Adrenal gland (tissue), 19 donors: ENCODE measurements at places on chromosomes 3 and 15. TPM values are rescaled to one million over a fixed set of nuclear protein-coding genes. Genes with fewer than 3 reads are reported as not detected.
A peak's percentile ranks its signal among the peaks of the same experiment; 100 is the strongest.

DNA sequence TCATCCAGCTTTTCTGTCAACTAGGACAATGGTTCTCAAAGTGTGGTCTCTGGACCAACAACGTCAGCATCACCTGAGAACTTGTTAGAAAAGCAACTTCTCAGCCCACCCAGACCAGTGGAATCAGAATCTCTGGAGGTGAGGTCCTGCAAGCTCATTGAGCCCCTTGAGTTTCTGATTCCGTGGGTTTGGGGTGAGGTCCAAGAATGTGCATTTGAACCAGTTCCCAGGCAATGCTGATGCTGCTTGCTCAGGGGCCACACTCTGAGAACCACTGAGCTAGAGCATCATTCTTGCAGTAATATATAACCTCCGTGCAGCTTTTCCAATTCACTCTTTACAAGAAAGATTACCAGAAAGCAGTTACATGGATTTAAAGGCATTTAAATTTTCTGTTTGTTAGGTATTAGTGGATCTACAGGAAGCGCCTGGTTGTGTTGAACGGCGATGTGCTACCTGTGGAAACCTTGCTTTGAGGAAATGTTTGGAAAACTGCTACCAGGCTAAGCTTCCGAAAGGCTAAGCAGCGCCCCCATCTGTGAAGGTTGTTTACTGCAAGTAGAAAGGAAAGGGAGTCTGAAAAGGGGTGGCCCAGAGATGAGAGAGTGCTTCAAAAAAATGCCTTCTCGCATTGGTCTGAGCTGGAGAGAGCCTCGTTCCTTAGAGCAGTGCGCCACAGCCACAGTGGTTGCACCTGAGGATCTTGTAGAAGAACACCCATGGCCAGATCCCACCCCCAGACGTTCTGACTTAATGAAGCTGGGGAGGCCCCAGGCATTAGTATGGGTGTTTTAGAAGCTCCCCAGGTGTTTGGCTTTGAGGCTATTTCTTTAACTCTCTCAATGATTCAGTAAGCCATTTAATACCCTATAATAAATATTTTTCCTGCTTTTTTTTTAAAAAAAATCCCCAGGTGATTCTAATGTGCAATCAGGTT lies 50.0 kb downstream of the RLBP1 start:
- no peak overlapping the region for H3K4me3 ChIP-seq
- DNase-seq = peak; percentile 66
- peaks cover 7% of the 10 kb centered on the region for H3K36me3 ChIP-seq
- peaks cover 14% of the 10 kb centered on the region for H3K4me1 ChIP-seq
- H3K27ac ChIP-seq = no peak overlapping the region

DNA sequence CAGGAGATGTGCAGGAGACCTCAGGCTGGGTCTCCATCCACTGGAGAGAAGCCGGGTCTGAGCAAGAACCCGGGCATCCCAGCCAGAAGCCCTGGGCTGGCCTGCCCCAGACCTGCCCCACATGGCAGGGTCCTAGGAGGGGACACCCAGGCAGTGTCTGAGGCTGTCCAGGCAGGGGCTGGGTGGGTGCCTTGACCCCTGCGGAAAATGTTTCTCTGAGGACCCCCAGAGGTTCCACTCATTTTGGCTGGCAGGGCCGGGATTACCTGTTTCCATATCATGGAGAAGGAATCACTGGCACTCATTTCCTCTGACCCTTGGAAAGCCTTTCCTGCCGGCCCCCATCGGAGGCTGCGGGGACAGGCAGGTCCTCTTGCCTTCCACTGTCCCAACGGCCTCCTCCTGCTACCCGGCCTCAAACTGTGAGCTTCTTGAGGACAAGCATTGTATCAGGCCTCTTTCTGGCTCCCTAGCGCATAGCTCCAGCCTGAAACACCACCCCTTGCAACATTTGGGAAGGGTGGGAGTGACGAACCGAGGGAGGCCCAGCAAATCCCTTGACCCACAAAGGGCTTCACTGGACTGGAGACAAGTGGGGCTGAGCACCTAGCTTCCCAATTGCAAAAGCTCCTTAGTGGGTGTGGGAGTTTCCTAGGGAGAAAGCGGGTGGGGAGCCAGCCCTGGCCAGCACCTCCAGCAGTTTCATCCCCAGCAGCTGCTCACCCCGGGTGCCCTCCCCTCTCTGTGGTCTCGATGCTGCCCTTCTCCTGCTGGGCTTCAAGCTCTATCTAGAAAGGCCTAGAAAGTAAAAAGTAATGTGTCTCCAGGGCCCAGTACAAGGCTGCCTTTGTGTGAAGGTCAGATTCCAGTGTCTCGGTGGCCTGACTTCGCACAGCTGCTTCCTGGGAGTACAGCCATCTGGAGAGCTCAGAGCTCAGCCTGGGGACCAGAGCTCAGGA lies 29.7 kb downstream of the ACSBG1 start:
- H3K36me3 ChIP-seq = no peaks in the 10 kb centered on the region
- H3K4me1 ChIP-seq = peaks cover 31% of the 10 kb centered on the region
- H3K27ac ChIP-seq = peak overlapping the region; percentile 49
- peak; percentile 71 for DNase-seq
- no peak overlapping the region for H3K4me3 ChIP-seq
- no peaks in the 10 kb centered on the region for H3K27me3 ChIP-seq

- no peaks in the 10 kb centered on the region for H3K36me3 ChIP-seq
- H3K4me3 ChIP-seq = no peak overlapping the region
- no peak overlapping the region for H3K27ac ChIP-seq
- no peak for DNase-seq
These were observed 35.0 kb downstream of the ATP2B2 start for GRCh38 chr3:10470120-10471053.

GRCh38 chr3:10778492-10779292 lies 37.3 kb upstream of the SLC6A11 start:
- no peaks in the 10 kb centered on the region for H3K36me3 ChIP-seq
- peaks cover 5% of the 10 kb centered on the region for H3K27me3 ChIP-seq
- DNase-seq = no peak
- no peak overlapping the region for H3K4me3 ChIP-seq

Gene CCR8
- not detected for total RNA-seq

DNA sequence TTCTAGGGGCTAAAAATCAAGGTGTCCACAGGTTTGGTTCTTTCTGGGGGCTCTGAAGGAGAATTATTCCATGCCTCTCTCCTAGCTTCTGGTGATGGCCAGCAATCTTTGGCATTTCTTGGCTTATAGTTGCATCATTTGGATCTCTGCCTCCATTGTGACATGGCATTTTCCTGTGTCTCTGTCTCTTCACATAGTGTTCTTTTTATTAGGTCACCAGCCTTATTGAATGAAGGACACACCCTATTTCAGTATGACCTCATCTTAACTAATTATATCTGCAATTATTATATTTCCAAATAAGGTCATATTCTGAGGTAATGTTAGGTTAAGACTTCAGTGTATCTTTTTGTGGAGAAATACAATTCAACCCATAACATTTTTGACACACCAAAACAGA lies 3.2 kb upstream of the GBE1 start:
- DNase-seq = no peak
- H3K27me3 ChIP-seq = no peaks in the 10 kb centered on the region
- peaks cover 17% of the 10 kb centered on the region for H3K4me1 ChIP-seq
- H3K36me3 ChIP-seq = no peaks in the 10 kb centered on the region
- no peak overlapping the region for H3K27ac ChIP-seq
- no peak overlapping the region for H3K4me3 ChIP-seq

Gene SPESP1
- 2.4 TPM for total RNA-seq

DNA sequence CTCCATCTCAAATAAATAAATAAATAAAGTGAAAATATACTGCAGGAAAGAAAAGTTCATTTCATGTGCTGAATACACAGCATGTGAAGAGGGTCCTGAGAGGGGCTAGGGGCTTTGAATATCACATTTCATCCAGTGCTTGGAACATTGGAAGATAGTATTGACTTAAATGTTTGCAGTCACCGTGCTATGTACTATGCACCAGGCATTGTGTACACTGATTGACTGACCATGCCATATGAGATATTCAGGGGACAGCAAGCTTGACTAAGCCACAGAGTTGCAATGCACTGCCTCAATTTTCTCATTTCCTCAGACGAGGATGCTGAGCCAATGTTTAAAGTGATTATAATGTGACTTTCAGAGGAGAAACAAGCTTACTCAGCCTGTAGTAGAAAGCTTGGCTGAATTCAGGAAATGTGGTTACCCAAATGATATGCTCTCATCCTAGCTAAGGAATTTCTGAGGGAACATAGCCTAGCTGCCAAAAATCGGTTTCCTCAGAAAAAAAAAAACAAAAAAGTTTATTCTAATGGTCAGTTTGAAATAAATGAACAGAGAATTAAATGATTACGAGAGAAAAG lies 557.9 kb downstream of the FGF12 start:
- no peak for DNase-seq
- H3K27me3 ChIP-seq = no peaks in the 10 kb centered on the region
- peaks cover 10% of the 10 kb centered on the region for H3K4me1 ChIP-seq
- H3K4me3 ChIP-seq = peak overlapping the region; percentile 44

GRCh38 chr3:195054311-195054710 lies 216.6 kb downstream of the XXYLT1 start:
- H3K4me3 ChIP-seq = no peak overlapping the region
- H3K4me1 ChIP-seq = no peaks in the 10 kb centered on the region
- no peaks in the 10 kb centered on the region for H3K27me3 ChIP-seq
- DNase-seq = no peak
- no peaks in the 10 kb centered on the region for H3K36me3 ChIP-seq

Gene C3orf22
- not detected for total RNA-seq

Gene PAQR9
- total RNA-seq = not detected

Gene ZNF660
- total RNA-seq = 14.4 TPM

DNA sequence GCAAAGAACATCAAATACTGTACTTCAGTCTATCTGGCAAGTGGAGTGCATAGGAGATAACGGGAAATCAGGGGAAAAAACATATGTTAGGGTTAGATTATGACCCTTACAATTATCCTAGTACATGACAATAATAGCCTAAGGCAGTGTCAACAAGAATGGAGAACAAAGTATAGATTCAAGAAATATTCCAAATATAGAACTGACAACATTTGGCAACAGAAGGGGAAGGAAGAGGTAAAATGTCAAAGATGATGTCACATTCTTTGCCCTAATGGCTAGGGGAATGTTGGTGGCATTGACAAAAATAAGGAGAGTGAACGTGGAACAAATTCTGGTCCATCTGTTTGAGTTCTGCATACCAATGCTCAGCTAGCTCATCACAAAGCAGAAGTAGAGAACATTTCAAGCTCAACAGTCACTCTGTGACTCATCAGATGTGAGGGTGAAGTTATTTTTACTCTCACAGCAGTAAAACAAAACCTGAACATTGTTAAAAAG lies 15.5 kb upstream of the ATP8B4 start:
- no peak for DNase-seq
- no peaks in the 10 kb centered on the region for H3K4me1 ChIP-seq
- no peaks in the 10 kb centered on the region for H3K27me3 ChIP-seq
- H3K36me3 ChIP-seq = no peaks in the 10 kb centered on the region

DNA sequence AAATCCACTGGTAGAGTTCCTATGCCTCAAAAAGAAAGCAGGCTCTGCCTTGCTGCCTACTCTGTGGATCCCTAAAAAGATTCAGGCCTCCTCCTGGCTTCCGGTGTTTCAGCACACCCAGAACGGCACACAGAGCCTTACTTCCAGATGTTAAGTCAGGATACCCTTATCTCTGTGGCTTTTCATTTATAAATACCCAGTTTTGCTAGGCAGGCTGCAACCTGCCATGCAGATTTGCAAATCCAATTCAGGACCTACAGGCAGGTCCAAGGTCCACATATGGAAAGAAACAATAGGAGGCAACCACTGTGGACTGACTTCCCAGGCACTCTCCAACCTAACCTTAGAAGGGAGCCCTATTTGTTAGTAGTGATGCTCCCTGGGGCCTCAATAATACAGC lies 30.7 kb downstream of the EFL1 start:
- no peak overlapping the region for H3K27ac ChIP-seq
- no peak overlapping the region for H3K4me3 ChIP-seq
- no peaks in the 10 kb centered on the region for H3K4me1 ChIP-seq
- no peaks in the 10 kb centered on the region for H3K36me3 ChIP-seq
- no peaks in the 10 kb centered on the region for H3K27me3 ChIP-seq

Gene PRRT3
- total RNA-seq = 6.4 TPM

- no peak overlapping the region for H3K4me3 ChIP-seq
- DNase-seq = no peak
These were observed 130.9 kb downstream of the IL1RAP start for GRCh38 chr3:190644766-190645165.

Gene STAC
- total RNA-seq = 3.5 TPM

Gene POC1A
- 6.2 TPM for total RNA-seq

- no peaks in the 10 kb centered on the region for H3K27me3 ChIP-seq
- peak overlapping the region; percentile 41 for H3K27ac ChIP-seq
- H3K4me1 ChIP-seq = peaks cover 16% of the 10 kb centered on the region
- peak; percentile 65 for DNase-seq
- no peak overlapping the region for H3K4me3 ChIP-seq
These were observed 16.3 kb downstream of the BMF start for GRCh38 chr15:40092256-40092978.

GRCh38 chr3:159229116-159229680 lies 427.3 kb downstream of the MFSD1 start:
- H3K27ac ChIP-seq = no peak overlapping the region
- H3K27me3 ChIP-seq = no peaks in the 10 kb centered on the region
- no peaks in the 10 kb centered on the region for H3K4me1 ChIP-seq
- no peak overlapping the region for H3K4me3 ChIP-seq
- no peaks in the 10 kb centered on the region for H3K36me3 ChIP-seq
- DNase-seq = no peak

GRCh38 chr15:37824717-37825382 lies 109.6 kb upstream of the TMCO5A start:
- no peaks in the 10 kb centered on the region for H3K4me1 ChIP-seq
- H3K27ac ChIP-seq = no peak overlapping the region
- H3K4me3 ChIP-seq = no peak overlapping the region
- H3K27me3 ChIP-seq = no peaks in the 10 kb centered on the region
- DNase-seq = peak; percentile 60
- no peaks in the 10 kb centered on the region for H3K36me3 ChIP-seq

DNA sequence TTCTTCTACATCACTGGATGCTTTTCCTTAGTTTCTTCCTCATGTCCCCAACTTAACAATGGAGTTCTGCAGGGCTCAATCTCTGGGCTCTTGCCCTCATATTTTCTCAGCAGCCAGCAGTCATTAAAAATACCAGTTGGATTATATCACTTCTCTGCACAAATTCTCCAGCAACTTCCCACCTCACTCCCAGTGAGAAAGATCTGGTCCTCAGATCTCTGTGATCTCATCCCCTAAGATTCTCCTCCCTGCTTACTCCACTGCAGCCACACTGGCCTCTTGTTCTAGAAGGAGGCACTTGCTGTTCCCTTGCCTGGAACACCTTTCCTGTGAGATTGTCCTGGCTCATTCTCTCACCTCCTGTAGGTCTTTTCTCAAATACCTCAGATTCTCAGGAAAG lies 6.1 kb downstream of the ERICH6 start:
- H3K4me1 ChIP-seq = no peaks in the 10 kb centered on the region
- H3K36me3 ChIP-seq = no peaks in the 10 kb centered on the region
- H3K27ac ChIP-seq = no peak overlapping the region
- no peak overlapping the region for H3K4me3 ChIP-seq

GRCh38 chr15:37099319-37100108 lies 835 bp downstream of the MEIS2 start:
- peaks cover 2% of the 10 kb centered on the region for H3K4me1 ChIP-seq
- H3K27ac ChIP-seq = peak overlapping the region; percentile 96
- peak overlapping the region; percentile 44 for H3K4me3 ChIP-seq
- DNase-seq = peak; percentile 78
- no peaks in the 10 kb centered on the region for H3K27me3 ChIP-seq

- peaks cover 42% of the 10 kb centered on the region for H3K4me1 ChIP-seq
- peak overlapping the region; percentile 58 for H3K27ac ChIP-seq
- H3K36me3 ChIP-seq = no peaks in the 10 kb centered on the region
- no peak for DNase-seq
These were observed 169.0 kb downstream of the GHSR start for GRCh38 chr3:172279191-172279640.
